ENCODE measurements at places on chromosomes 5 and 9.

DNA sequence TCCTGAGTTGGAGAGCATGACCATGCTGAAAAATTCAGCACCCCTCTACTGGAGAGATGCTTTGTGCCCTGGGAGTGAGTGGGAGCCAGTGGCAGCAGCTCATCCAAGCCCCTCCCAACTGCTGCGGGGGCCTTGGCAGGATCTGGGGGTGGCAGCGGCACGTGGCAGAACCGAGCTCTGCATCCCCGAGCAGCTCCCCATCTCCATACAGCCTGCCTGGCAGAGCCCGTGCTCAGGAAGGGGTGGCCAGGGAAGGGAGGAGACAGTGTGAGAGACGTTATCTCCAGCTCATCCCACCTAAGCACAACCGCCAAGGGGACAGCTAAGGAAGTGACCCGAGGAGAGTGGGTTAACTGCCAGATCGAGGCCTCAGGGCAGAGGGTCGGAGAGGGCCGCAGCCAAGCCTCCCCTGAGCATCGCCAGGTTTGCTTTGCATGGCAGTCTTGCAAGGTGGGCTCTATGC is 17.2 kb upstream of the DPM2 start:
- no peak for DNase-seq

GRCh38 chr5:135487839-135488514 is 35.8 kb upstream of the TIFAB start:
- no peak for DNase-seq

GRCh38 chr9:121368138-121368522 is 1.9 kb downstream of the STOM start:
- DNase-seq = no peak

DNA sequence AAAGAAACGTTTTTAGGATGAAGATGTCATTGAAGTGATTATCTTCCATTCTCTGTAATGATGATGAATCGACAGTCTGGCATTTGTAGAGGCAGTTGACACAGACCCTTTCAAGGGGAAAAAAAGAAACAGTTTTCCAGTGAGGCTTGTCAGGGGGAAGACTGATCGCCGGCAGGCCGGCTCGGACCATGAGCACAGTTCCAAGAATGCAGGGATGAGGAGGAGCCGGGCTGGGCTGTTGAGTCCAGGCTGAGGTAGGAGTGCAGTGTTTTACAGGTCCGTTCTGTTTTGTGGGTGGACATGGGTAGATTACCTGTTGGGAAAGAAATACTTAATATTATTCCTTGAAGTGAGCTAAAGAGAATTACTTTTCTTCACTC is 194.6 kb downstream of the AOPEP start:
- no peak for DNase-seq

- no peak for DNase-seq
These were observed 629.7 kb upstream of the ZNF608 start for GRCh38 chr5:125376059-125376641.

DNA sequence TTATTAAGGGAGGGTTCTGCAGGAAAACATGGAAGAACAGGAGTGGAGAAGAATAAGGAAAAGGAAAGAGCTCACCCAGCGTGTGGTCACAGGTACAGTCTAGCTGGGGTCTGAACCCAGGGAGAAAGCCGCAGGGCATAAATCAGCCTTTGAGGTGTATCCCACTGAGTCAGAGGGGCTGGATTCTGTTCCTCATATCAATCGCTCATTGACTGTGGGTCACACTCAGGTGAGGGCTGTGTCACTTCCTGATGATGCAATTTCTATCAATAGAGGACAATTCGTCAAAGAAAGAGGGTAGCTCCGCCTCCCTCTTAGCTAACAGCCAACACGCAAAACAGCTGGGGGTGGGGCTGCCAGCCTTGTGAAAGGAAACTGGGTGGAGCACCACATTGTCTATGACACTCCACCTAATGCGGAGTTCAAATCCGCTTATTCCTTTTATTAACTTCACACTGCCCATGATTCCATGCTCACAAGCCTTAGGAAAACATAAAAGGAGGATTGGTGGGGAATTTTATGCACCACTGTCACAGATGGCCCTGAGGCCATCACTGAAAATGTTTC is 176.2 kb downstream of the ICE1 start:
- DNase-seq = no peak

DNA sequence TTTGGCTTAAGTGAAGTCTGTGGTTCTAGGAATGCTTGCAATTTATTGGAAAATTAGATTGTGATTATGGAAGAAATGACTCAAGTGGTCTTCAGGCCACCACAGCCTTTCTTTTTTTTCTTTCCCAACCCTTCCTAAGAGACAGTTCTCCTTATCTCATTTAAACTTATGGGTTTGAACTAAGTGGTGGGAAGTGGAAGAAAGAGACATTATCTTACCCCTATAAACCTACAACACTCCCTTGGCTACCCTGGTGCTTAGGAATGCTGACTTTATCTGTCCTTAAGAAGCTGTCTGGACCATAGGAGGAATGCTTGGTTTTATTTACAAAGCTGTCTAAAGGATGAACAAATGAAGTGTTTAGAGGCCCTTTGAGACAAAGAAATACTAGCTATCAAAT is 5.1 kb upstream of the ERAP1 start:
- no peak for DNase-seq

DNA sequence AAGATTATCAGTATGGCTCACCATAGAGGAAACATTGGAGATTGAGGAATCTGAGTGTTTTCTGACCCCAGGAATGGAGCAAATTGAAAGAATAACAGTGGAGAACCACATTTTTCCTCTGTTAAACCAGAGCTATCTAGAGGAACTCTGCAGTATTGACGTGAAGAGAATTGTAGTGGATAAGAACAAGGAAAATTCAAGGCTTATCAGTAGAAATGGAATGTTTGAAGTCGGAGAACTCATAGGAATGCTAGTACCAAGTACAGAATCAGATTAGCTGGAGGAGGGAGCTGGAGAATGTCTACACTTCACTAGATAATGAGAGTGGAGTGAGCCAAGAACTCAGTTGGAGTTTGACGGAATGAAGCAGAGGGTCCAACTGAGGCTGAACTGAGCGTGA is 50.3 kb downstream of the SNCAIP start:
- no peak for DNase-seq

DNA sequence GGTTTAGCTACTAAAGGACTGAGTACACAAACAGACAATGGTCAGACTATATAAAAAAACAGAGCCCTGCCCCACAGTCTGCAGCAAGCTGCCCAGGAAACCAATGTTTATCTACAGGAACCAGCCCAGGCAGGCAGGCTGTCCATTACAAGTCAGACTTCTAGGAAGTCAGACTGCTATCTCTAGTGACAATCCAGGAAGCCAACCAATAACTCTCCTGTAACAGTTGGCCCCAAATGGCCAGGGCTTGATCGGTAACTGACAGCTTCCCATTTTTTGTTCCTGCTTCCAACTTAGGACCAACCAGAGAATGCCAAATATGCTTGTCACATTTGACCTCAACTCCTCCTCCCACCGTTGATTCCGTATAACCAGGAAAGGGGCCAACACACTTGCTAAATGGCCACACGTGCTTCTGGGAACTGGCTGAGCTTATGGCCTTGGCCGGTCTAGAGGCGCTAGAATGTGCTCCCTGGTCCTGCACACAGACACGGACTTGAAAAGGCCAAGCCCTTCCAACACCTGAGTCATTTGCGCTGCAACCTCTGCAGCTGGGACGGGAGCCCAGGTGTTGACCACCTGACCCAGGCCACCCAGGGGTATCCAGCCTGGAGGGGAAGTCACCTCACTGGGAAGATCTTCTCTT is 79.6 kb upstream of the CDK20 start:
- DNase-seq = no peak

DNA sequence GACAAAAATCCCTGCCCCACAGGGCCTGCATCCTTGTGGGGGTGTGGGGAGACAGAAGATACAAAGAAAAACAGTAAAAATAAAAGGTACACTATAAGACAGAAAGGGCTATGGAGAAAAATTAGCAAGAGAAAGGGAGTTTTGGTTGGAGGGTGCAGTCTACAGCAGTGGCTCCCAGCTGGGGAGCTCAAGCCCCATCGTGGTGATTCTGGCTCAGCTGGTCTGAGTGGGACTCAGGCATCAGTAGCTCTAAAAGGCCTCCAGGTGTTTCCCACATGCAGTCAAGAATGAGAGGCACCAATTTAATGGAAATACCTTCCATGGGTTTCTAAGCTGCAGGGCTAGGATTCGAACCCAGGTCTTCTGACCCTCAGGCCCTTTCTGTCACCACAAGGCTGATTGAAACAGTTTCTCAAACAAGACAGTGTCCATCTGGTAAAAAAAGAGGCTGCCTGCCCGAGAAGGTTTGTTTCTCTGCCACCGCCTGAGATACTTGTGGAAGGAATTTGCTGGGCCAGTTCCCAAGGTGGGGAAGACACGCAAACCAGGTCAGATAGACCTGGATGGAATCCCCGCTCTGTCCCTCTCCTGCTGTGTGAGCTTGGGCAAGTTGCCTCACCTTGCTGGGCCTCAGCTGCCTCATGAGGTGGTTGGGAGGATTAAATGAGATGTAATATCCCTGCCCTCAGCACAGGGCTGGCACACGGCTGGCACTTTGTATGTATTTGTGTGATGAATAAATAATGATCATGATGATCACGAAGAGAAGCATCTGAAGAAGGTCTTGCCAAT is 43.1 kb downstream of the COL27A1 start:
- DNase-seq = peak; percentile 28

- no peak for DNase-seq
These were observed 1.0 kb downstream of the PRDM6 start for GRCh38 chr5:123089914-123090660.

DNA sequence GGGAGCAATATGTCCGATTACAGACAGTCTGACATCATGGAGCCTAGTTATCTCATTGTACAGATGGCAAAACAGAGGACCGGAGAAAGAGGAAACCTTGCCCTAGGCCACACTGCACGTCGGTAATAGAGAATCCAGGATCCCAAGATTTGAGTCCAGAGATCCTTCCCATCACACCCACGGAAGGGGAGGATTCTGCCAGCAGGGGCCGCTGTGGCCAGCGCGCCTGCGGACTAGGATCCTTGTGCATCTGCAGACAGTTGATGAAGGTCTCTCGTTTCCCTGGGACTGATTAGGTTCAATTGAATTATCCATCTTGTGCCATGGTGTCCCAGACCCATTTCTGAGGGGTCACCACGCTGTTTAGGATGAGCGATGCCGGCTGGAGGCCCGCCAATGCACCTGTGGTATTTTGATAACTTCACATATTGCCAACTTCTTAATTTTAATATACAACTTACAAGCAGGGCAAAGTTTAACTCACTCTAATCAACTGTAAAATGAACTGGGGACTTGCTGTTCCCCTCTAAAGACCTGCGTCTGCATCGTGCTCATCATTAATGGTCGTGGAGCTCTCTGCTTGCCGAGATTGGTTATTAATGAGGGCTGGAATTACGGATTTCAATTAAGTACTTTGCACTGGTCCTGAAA is 592.7 kb upstream of the BRINP1 start:
- no peak for DNase-seq

DNA sequence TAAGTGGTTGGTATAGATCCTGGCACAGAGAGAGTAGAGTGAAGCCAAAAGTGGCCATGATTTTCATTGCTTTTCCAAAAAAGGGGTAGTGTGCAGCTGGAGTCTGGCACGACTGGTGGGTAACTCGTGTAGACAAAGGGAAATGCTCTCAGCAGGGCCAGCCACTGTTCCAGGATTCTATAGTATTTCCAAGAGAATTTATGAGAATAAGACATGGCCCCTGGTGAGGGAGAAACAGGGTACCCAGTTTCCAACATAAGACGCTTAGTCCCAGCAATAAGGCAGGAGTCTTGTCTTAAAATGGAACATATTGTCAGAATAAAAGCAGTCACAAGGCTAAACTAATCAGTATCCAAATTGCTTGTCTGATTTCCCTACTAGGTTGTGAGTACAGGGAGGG is 52.1 kb downstream of the NMUR2 start:
- DNase-seq = no peak

- DNase-seq = no peak
These were observed 44.1 kb downstream of the COL23A1 start for GRCh38 chr5:178545941-178546674.

- DNase-seq = no peak
These were observed 43.6 kb downstream of the SLC6A3 start for GRCh38 chr5:1401536-1402138.

GRCh38 chr9:11973011-11973410 is 720.2 kb upstream of the TYRP1 start:
- DNase-seq = no peak

DNA sequence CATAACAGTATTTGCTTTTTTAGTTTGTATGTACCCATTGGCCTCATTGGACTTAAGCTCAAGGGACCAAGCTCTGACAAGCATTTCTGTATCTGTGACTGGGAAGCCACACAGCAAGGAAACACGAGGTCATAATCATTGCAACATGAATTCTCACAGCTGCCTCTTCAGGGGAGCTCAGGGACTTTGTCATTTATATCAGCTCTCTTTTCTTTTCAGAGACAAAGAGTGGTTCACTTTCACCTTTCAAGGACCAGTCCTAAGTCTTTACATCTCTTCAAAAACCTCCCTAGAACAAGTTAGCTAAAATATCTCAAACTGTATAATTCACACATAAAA is 58.6 kb downstream of the ADAMTS12 start:
- no peak for DNase-seq

GRCh38 chr5:73867345-73868335 is 241.6 kb downstream of the ARHGEF28 start:
- no peak for DNase-seq

DNA sequence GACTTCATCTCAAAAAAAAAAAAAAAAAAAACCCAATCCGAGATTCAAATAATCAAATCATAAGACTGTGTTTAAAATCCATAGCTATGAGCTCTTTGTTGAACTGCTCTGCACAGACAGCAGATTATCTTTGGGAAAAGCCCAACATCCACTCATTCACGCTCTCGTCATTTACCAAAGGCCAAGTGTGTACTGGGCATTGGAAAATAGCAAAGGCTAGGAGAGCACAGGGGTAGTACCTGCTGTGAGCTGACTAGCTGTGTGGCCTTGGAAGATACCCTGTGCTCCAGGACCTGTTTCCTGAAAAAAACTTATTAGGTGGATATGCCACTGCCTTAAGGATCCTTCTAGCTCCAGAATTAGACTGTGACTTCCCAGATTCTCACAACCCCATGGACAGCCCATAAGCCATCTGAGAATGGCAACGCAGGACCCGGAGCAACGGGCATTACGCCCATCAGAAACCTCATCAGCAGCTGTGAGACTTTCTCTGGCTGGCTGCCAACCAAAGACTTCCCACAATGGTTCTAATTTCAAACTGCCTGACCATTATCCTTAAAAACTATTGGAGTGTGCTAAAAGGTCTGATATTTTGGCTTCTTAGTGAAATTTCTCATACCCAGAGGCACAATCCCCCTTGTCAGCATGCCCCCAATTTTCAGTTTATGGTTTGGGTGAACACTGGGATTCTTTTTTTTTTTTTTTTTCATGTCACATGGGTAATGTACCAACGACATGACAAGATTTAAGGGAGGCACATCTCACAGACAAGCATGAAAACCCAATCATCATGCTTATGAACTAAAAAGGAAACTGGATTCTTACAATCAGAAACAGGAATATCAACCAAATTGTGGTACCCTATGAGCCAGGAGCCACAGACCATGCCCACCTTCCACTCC is 16.8 kb downstream of the SERINC5 start:
- no peak for DNase-seq

- no peak for DNase-seq
These were observed 39.5 kb downstream of the MFAP3 start for GRCh38 chr5:154078272-154078671.

Measured in cerebellar nuclear complex (tissue), 1 donor.